Heart left ventricle (tissue), 16 donors: ENCODE measurements at places on chromosomes 1 and 21.

DNA sequence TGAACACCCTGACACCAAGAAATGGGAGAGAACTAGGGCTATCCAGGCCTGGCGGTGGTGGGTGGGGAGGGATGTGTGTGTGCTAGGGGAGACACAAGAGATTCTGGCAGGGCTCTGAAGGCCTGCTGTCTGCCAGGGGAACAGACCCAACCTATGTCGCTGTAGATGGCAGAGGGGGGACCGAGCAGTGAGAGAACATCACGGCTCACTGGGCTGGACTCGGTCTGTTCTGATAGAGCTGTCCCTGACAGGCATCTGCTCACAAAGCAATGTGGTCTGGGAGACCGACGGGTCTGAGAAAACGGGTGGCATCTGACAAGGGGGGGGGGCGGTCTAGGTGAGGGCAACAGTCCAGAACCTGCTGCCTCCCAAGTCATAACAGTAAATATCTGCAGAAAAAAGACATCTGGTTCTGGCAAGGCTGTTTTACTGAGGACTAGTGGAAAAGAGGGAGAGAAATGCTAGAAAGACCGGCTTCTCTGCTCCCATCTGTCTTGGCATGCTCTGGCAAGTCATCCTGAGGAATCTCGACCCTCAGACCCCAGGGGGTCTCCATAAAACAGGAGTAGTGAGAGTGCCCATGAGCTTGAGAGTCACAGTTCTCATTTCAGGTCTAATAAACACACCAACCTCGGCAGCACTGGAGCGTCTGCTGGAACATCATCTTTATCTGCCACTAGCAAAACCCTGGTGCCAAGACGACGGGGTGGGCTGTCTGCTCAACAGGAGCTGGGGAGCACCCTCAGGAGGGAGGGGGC, 36.5 kb downstream of the SLC66A1 start:
- no peak for DNase-seq

DNA sequence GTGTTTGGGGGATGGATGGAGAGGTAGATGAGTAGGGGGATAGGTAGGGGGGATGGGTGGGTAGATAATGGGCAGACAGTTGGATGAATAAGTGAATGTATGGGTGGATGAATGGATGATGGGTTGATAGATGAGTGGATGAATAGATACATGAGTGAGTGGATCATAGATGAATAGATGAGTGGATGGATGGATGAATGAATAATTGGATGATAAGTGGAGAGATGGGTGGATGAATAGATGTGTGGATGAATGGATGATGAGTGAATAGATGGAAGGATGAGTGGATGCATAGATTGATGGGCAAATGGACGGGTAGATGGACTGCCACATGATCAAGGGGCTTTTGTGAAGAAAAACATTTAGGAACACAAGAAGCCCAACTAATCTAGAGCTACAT, 133.3 kb upstream of the F3 start:
- no peak for DNase-seq

DNA sequence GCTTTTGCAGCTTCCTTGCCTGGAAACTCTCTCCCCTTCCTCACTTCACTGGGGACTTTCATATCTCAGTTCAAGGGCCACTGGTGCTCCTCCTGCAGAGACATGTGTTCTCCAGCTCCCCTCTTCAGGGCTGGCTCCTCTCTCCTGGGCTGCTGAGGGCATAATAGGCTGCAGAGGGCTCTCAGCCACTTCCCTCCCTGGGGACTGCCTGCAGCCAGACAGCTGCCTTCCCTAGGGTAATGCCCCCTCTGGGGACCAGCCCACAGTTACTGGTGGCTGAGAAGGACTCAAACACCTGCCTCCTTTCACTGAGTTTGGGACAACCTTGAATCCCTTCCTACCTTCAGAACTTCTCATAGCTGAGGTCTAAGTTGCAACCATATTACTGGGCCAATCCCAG, 104.8 kb upstream of the POU3F1 start:
- no peak for DNase-seq

GRCh38 chr1:61097317-61097716, 15.0 kb downstream of the NFIA start:
- no peak for DNase-seq

DNA sequence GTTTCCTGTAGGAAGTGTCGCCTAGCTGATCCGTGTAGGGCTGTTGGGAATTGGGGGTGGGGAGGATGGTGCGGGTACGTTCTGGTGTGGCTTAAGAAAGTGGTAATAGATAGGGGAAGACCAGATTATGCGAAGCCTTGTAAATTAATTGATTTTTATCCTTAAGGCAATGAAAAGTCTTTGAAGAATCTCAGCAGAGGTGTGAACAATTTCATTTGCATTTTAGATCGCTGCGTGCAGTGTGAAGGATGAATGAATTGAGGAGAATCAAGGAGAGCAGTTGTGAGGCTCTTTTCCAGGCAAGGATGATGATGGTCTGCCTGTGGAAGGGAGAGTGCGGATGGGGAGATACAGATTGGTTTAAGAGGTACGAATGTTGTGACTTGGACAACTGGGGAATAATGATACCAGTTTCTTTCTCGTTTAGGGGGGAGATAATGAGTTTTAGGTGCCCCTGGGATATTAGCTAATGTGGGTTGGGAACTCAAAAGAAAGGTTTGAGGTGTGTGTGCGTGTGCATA, 813 bp upstream of the DEDD start:
- DNase-seq: no peak

DNA sequence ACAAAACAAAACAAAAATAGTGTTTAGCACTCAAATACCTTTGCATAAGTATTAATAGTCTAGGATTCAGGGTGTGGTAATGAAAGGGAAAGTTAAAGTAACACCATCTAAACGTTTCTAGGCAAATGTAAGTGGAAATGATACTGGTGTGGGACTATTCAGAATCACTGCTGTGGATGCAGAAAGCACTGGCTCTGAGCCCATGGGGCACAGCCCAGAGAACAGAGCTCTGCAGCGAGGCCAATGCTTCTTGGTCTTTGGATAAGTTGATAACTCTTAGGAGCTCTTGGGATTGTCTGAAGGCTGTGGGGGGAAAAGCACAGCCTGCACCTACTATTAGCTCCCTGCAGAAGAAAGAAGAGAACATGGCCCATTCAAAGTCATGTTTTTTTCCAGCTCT, 21.4 kb upstream of the DNM3 start:
- DNase-seq: no peak

DNA sequence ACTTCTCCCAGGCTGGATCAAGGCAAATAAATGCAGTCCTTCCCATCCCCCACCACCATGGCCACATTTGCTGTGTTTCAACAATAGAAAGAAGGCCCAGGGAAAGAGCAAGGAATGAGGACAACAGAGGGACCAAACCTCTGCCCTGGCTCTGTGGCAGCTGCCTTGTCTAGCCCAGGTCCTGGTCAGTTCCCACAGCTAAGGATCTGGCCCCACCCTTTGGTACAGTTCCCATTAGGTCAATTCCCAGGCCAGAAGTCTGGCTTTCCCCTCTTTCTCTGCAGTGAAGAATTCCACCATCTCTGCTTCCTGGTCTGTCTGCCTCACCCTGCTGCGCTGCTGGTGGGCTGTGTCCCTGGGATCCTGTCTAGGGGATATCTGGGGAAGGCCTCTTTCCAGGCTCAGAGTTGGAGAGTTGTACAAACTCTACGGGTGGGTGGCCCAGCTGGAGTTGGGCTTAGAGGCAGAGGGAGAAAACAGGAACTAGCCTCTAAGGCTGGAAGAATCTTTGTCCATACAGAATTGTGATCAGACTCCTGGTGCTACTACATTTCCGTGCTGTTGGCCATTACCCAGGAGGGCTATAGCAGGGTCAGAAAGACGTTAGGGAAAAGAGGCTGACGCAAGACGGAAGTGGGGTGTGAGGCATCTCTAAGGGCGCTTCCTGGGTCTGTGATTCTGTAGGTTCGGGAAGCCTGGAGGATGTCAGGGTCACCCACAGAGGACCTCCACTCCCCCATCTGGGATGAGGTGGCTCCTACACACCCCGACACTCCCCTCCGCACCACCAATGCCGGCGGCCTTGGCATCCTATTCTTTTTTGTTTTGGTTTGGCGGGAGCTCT, 953 bp upstream of the NDUFS2 start:
- DNase-seq: peak; percentile 85

GRCh38 chr1:74160046-74160445, 37.9 kb downstream of the LRRIQ3 start:
- no peak for DNase-seq

GRCh38 chr1:103218369-103218768, 110.0 kb upstream of the COL11A1 start:
- DNase-seq: no peak

DNA sequence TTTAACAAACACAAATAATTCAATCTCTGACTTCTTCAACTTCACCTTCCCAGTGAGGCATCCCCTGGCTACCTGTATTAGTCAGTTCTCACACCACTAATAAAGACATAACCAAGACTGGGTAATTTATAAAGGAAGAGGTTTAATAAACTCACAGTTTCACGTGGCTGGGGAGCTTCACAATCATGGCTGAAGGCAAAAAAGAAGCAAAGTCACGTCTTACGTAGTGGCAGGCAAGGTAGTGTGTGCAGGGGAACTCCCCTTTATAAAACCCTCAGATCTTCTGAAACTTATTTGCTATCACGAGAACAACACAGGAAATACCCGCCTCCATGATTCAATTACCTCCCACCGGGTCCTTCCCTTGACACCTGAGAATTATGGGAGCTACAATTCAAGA, 478.5 kb downstream of the ADGRL2 start:
- no peak for DNase-seq

DNA sequence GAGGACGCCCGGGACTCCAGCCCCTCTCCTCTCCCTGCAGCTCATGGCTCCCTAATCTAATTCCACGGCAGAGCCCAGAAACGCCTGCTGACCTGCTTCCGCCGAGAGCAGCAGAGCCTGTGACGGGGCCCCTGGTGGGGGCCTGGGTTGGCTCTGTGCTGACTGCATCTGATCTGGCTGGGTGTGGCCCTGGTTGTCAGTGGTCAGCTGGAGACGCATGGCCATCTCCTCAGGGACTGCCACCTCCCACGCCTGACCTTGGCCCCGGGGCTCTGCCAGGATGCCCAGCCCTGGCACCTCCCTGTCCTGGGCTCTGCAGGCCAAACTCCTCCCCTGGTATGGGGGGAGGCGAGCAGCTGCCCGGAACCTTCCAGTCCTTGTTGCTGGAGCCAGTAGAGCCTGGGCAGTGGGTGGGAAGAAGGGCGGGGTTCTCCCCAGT, 1.1 kb upstream of the PLCH2 start:
- no peak for DNase-seq

DNA sequence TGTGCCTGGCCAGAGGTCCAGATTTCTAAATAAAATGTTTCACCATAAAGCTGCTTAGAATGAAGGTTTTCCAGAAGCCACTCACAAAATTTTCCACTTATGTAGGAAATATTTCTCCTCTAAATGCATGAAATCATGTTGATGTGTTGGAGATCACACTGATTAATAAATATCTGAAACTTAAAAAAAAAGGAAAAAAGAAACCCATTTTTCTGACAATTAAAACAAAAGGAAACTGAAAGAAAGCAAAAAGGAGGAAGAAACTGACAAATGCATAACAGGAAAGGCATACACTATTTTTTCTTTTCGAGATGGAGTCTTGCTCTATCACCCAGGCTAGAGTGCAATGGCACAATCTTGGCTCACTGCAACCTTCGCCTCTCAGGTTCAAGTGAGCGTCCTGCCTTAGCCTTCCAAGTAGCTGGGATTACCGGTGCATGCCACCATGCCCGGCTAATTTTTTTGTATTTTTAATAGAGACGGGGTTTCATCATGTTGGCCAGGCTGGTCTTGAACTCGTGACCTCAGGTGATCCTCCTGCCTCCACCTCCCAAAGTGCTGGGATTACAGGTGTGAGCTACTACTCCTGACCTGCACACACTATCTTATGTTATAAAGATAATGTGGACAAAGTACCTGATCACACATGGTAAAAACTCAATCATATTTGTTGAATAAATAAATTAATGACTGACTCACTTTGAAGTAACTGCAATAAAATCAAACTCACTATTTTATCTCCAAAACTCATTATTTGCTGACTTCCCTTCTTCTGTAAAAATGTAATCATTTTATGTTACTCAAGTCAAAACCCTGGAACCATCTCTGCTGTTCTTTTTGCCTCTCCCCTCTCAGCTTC, 149.8 kb upstream of the NR5A2 start:
- DNase-seq: no peak

DNA sequence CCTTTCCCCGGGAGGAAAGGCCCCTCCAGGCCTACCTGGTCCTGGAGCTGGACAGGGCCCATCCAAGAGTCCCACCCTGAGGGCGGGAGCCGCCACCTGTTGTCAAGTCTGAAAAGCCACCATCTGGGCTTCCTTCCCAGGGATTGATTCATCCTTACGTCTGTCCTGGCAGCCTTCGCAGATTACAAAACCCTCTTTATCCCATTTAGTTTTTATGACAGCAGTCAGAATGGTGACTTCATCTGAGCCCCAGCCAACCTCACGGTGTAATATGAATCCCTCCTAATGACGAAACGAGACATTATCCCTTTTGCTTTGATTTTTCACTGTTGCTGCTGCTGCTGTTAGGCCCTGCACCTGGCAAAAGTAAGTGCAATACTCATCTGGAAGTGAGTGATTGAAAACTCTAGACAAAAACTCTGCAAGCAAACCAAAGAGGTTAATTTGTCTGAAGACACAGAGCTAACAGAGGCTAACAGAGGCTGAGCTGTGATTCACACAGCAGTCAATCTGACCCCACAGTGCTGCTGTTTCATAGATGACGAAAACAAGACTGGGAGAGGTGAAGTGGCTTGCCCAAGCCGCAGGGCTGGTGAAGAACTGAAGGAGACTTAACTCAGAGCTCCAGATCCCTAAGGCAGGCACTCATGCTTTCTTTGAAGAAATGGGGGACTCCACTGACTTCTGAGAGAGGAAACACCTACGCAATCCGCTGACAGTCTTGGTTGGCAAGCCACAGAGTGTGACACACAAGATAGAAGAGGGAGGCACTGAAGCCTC, 30.0 kb upstream of the S100A7 start:
- DNase-seq: peak; percentile 85

- no peak for DNase-seq
Observed at GRCh38 chr1:43539726-43540434, 9.2 kb downstream of the PTPRF start.

- DNase-seq: peak; percentile 76
Observed at GRCh38 chr21:45403825-45404729, 888 bp upstream of the COL18A1 start.

- DNase-seq: no peak
Observed at GRCh38 chr1:89542345-89542744, 17.7 kb downstream of the LRRC8B start.

GRCh38 chr1:167500283-167500860, 18.0 kb downstream of the CD247 start:
- no peak for DNase-seq

- DNase-seq: no peak
Observed at GRCh38 chr1:43239484-43239883, 30.3 kb upstream of the TMEM125 start.

- peak; percentile 49 for DNase-seq
Observed at GRCh38 chr21:45698493-45699184, 55.1 kb downstream of the PCBP3 start.

DNA sequence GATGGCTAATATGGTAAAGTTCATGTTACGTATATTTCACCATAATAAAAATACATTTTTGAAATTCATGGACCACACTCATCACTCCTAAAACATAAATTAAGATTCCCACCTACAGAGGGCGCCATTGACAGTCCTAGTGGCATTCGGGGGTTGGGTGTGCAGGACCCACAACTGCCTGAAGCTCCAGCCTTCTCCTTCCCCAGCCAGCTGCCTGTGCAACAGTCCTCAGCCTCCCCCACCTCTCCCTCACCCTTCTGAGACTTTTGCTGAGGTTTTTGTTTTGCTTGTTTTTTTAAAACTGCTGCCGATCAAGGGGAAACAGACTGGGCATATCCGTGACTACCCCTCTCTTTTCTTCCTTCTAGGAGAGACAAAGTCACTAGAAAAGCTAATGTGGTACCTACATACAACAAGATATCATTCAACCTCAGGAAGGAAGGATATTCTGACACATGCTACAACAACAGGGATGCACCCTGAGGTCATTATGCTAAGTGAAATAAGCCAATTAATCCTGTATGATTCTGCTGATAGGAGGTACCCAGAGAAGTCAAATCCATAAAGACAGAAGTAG, 9.2 kb upstream of the EVA1C start:
- peak; percentile 60 for DNase-seq
